ENCODE measurements at places on chromosomes 1 and 21. TPM values are rescaled to one million over a fixed set of nuclear protein-coding genes. Genes with fewer than 3 reads are reported as not detected.

The PIGM gene
- total RNA-seq: 5.3 TPM

The BRDT gene
- 0.10 TPM for total RNA-seq

The PCP4 gene
- not detected for total RNA-seq

The PTGFR gene
- not detected for total RNA-seq

The NBPF6 gene
- total RNA-seq: not detected

The ATG4C gene
- 18.9 TPM for total RNA-seq

The PTGER3 gene
- not detected for total RNA-seq

The TCEA3 gene
- total RNA-seq: 19.2 TPM

The RHEX gene
- not detected for total RNA-seq

The NLRP3 gene
- total RNA-seq: 0.34 TPM

The OBSCN gene
- total RNA-seq: 20.8 TPM

The KRTAP19-3 gene
- not detected for total RNA-seq

The RBP7 gene
- not detected for total RNA-seq

The SELP gene
- total RNA-seq: 2.0 TPM

The ACTL8 gene
- total RNA-seq: 0.14 TPM

The COA7 gene
- 16.1 TPM for total RNA-seq

The LCE3E gene
- not detected for total RNA-seq

GRCh38 chr1:109640285-109640865 lies 15.5 kb upstream of the GSTM4 start:
- peak; percentile 83 for DNase-seq

- no peak for DNase-seq
These were observed 13.4 kb downstream of the SPOCD1 start for GRCh38 chr1:31802190-31803150.

GRCh38 chr1:21050031-21050430 lies 126.7 kb downstream of the EIF4G3 start:
- no peak for DNase-seq

- peak; percentile 44 for DNase-seq
These were observed 1.2 kb downstream of the LBR start for GRCh38 chr1:225426395-225427234.

DNA sequence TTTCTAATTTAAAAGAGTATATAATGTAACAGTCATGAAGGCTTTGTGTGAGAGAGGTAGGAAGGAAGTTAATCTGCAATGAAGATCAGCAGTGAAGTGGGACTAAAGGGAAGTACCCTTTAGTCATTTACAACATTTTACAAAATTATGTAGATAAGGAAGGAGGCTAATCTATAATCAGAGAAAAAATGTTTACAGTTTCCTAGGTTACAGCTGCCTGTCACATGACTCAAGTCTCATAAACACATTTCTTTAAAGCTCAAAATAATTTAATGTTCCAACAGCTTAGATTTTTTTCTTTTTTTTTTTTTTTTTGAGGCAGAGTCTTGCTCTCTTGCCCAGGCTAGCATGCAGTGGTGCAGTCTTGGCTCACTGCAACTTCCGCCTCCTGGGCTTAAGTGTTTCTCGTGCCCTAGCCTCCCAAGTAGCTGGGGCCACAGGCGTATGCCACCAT lies 26.2 kb upstream of the CAP1 start:
- no peak for DNase-seq

DNA sequence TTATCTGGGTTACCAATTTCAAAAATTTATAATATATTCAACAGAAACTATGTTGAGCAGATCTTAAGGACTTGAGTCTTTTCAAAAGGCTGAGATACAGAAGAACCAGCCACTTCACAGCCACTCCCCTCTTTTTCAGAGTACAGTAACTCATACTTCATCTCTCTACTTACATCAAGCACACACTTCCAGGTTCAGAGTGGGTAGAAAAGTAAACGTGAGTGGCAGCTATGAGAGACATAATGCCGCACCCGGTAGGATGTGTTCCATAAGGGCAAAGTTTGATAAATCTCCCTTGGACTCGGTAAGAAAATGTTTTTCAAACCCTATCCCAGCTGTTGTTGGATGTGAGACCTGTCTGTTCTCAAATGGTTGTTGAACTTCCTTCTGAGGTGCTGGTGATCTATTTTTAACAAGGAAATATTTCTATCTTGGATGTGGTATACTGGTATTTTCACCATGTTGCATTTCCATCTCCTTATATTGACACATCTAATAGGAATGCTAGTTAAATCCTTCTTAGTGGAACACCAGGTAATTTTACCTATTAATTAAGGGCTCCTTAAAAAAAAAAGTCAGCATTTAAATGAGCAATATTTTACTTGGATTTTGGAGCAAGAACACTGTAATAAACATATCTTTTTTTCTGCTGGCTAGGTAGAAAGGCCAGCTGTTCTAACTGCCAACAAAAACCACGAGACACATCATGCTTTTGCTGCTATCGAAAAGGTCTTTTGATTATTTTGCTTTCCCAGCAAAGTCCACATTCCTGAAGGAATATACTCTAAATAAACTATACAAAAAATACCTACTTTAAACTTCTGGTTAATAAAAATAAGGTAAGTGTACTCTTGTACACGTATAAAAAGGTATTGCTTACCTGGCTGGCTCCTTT lies 28.2 kb downstream of the CNN3 start:
- DNase-seq: no peak

- no peak for DNase-seq
These were observed 9.4 kb downstream of the LAMB3 start for GRCh38 chr1:209642816-209643215.

GRCh38 chr1:200894712-200895442 lies at the start of gene INAVA:
INAVA (plus strand) TSS chr1:200894900; CDS start chr1:200898401, 3,501 bp downstream.
- no peak for DNase-seq

GRCh38 chr1:70866542-70867264 lies 180.9 kb downstream of the PTGER3 start:
- DNase-seq: no peak

DNA sequence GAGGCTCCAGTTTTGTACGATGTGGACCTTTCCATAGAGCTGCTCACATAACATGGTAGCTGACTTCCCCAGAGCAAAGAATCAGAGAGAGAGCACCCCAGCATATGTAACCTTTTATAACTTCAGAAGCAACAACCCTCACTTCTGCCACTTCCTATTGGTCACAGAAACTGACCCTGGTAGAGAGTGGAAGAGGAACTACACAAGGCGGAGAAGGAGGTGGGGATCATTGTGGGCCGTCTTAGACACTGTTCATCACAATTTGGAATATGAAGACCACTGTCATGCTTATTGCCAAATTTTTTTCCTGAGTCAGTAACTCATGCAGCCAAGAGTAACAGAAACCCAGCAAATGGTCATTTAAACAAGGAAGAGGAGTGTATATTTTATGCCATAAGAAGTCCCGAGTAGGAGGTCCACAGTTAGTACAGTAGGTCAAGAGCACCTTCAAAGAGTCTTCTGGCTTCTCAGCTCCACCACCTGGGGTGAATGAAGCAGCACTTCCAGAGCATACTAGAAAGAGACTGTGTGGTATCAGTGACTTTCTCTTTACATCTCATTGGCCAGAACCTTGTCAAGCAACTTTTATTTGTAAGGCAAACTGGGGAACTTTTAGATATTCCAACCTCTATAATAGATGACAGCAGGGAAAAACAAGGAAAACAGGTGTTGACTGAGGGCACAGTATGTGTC lies 71.8 kb downstream of the ODF2L start:
- no peak for DNase-seq

DNA sequence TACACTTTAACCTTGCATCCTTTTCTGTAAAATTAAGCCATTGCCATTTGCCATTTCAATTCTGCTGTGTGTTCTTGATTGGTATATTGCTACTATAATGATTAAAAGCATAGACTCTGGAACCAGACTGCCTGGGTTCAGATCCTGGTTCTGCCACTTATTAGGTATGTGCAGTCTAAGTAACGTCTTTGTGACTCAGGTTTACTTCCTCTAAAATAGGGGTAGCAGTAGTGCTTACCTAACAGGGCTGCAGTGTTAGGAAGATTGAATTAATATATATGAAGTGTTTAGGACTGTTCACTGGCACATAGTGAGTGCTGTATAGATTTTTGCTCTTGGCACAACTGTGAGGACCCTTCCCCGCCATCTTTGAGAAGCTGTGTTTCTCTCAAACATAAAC lies 4.4 kb downstream of the CDC42 start:
- DNase-seq: no peak

GRCh38 chr21:28607545-28607944 lies 385.1 kb downstream of the LTN1 start:
- DNase-seq: no peak

GRCh38 chr1:208054911-208055379 lies 144.0 kb upstream of the CD34 start:
- no peak for DNase-seq

DNA sequence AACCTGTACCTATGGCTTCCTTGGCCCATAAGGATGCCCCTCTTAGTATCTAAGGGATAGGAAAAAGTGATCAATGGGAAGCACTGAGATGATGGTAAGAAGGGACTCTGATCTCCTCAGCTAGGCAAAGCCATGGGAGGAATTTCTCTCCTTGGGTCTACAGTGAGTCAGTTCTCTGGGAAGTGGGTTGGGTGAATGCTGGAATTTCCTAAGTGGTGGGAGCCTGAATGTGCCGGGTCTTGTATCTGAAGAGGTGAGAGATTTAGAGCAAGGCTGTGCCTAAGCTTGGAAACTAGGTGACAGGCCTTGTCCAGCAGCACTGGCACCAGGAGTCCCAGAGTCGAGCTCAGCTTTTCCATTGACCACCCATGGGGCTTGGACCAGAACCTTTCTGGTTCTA lies 96.3 kb upstream of the SLC2A1 start:
- no peak for DNase-seq

- DNase-seq: no peak
These were observed at the start of gene TTC39A for GRCh38 chr1:51330331-51331201. TTC39A (minus strand) TSS chr1:51330562; CDS start chr1:51330477, 85 bp downstream.

GRCh38 chr21:37483776-37484175 lies 117.2 kb downstream of the DYRK1A start:
- no peak for DNase-seq

DNA sequence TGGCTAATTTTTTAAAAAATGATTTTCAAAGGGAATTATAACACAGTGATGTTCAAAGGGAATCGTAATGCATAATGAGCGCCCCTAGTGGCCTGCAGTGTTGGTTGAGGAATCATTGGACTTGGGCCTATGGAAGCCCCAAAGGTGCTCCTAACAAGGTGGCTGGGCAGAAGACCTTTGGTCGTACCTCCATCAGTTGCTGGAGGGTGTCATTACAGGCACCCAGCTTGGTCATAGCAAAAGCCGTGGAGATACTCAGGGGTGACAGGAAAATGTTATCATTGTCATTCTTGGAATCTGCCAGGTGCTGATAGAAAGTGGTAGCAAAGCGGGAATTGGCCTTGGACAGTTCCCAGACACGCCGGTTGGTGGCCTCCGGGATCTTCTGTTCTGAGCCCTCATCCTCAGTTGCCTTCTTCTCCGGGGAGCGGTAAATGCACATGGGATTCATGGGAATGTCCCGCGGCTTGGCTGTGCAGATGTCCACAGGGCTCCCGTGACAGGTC lies 2.7 kb downstream of the SERPINC1 start:
- DNase-seq: no peak

DNA sequence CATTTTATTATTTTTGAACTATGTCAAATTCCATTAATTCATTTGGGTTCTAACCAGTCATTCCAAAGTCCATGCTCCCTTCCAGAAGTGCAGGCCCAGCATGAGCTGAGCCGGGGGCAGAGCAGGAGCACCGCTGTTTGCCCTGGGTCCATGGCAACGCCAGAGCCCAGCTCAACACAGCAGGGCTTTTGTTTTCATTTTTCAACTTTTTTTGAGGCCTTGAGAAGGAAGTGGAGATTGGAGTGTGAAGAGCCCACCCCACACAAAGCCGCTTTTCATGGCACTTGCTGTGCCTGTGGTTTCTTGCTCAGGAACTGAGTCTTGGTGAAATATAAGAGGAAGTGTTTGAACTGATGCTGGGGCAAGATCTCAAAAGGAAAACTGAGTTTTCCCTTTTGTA lies 13.2 kb upstream of the PRMT2 start:
- no peak for DNase-seq

DNA sequence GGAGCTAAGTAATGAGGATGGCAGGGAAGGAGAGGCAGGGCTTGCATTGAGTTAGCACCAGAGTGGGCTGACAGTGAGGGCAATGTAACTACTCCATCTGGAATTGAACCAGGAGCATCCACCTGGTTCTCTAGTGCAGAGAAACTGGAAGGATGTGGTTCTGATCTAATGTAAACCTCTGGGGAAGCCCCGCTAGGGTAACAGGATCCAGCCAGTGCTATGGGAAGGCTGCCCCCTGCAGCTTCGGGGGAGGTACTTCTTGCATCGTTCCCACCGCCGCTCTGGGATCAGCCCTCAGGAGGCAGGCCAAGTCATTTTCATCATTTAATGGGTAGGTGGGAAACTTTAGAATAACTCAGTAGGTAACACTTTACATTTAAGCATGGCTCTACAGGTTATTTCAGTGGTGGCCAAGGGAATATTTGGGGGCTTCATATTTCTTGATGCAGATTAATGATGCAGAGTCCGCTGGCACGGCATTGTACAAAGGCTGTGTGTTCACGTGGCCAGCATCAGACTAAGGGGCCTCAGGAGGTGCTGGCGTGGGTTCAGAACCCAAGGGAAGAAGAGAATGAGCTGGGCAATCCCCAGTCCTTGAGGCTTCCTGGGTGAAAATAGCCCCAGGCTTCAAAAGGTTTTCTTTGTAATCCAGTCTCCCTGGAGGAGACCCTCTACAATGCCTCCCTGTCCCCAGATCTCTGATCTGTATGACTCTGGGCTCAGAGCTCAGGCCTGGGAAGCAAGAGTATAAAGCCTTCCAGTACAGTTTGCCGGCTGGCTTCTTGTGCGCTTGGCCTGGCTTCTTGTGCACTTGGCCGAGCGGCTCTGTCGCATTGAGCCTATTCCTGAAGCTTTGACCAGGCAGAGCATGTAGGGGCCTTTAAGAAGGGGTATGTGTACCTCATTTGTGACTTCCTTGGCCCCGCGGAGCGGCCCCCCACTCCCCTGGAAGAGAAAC lies 26.4 kb upstream of the KAZN start:
- DNase-seq: no peak

DNA sequence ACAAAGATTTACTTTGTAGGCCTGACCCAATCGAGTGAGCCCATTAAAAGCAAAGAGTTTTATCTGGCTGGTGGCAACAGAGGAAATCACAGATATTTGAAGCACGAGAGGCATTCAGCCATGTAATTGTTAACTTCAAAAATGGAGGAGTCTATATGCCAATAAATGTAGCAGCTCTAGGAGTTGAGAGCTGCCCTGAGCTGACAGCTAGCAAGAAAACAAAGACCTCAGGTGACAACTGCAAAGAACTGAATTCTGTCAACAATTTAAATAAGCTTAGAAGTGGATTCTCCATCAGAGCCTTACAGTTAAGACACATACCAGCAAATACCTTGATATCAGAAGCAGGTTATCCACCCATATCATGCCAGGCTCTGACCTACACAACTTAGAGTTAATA lies 463.1 kb upstream of the NEGR1 start:
- DNase-seq: no peak

- no peak for DNase-seq
These were observed 45.6 kb downstream of the GLIS1 start for GRCh38 chr1:53693339-53693738.

- no peak for DNase-seq
These were observed 58.8 kb upstream of the MAN1A2 start for GRCh38 chr1:117308311-117308916.

Measured in activated naive CD4-positive, alpha-beta T cell treated with anti-CD3 and anti-CD28 coated beads, Interleukin-2, amount 50 U/mL, for 72 hours (primary cell).